CD4-positive, alpha-beta T cell treated with Interleukin-4 for 1 hour (primary cell): ENCODE measurements at places on chromosomes 2 and 18.

DNA sequence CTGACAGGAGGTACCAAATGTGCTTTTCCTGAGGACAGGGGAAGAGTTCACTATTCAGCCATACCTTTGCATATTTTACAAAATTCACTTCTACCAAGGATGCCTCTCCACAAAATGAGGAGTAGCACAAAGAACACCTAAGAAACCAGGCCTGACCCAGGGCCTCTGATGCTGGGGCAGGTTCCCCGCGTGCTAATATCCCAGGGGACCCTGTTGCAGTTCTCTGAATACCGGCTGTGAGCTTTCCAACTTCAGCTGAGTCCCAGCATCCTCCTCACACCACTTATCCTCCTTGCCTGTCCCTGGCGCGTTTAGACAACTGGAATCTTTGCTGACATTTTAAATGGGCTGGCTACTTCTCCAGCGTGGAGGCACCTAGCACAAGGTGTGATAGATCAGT is 142.3 kb downstream of the BCL2 start:
- no peak for DNase-seq

DNA sequence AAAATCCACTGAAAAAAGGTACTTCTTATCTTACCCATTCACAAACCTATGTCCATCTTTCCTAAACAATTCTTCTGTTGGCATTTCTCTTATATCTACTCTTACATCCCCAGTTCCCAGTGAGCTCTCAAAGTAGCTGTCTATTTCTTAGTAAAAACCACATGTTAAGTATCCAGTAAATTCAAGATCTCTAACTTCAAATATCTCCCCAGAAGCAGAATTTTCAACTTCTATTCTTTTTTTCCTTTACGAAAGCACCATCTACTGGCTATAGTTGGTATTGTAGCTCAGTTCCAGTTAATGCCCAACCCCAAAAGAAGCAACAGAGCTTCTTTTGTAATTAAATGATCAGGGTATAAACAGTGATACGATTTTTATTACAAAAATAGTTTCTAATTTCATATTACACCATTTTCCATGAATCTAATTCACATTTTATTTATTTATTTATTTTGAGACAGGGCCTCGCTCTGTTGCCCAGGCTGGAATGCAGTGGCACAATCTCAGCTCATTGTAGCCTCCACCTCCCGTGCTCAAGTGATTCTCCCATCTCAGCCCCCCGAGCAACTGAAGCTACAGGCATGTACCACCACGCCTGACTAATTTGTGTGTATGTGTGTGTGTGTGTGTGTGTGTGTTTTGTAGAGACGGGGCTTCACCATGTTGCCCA is 28.5 kb downstream of the HRH4 start:
- peak; percentile 51 for DNase-seq

DNA sequence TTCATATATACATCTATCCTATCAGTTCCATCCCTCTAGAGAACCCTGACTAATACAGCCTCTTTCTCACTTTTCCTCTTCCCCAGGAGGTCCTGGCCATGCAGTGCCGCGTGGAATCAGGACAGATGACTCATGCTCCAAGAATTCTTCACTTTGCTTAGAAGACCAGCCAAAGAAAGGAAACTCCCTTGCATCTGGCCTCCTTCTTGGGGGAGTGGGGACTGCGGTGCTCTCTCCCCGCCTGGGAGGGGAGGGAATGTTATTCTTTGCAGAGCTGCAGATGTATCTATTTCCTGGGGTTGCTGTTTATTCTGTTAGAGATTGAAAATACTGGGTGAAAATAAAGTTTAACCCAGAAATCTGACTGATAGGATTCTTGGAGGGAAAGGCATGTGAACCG is 111.5 kb upstream of the SH3BP4 start:
- no peak for DNase-seq

GRCh38 chr2:10717628-10718027 is 3.8 kb upstream of the ATP6V1C2 start:
- DNase-seq, result no peak

- DNase-seq, result no peak
Observed at GRCh38 chr2:71516253-71516888, 63.0 kb downstream of the DYSF start.

DNA sequence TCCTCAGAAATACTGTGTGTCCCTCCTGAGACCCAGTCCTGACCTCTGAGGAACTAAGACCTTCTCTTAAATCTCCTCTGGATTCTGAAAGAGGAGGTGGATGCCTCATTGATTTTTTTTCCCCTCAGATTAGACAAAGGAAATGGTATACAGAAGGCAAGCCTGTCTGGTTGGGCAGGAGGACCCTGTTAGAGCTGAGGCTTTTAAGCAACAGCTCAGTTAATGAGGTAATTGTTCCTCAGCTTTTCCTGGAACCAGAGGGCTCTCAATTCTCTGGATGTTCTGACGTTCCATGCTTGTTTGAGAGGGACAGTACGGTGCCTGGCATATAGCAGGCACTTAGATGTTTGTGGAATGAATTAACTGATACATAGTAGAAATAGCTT is 61.7 kb upstream of the MCFD2 start:
- DNase-seq, result no peak

DNA sequence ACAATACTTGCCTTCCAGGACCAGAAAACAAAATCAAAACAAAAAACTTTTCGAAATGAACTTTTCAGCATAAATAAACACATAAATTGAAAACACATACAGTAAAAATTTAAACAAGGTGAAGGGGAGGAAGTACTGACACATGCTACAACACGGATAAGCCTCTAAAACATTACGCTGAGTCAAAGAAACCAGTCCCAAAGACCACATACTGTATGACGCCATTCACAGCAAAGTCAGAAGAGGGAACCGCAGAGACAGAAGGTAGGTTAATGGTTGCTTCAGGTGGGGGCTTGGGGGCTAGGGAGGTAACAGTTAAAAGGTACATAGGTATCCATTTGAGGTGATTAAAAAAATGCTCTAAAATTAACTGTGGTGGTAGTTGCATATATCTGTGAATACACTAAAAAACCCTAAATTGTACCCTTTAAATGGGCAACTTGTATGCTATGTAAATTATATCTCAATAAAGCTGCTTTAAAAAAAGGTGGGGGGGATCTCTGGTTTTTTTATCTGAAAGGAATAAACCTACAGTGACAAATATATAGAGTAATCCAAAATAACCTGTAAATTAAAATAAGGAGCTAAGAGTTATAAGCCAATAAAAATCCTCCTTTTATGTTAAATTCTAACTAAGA is 7.1 kb downstream of the COX7A2L start:
- no peak for DNase-seq

DNA sequence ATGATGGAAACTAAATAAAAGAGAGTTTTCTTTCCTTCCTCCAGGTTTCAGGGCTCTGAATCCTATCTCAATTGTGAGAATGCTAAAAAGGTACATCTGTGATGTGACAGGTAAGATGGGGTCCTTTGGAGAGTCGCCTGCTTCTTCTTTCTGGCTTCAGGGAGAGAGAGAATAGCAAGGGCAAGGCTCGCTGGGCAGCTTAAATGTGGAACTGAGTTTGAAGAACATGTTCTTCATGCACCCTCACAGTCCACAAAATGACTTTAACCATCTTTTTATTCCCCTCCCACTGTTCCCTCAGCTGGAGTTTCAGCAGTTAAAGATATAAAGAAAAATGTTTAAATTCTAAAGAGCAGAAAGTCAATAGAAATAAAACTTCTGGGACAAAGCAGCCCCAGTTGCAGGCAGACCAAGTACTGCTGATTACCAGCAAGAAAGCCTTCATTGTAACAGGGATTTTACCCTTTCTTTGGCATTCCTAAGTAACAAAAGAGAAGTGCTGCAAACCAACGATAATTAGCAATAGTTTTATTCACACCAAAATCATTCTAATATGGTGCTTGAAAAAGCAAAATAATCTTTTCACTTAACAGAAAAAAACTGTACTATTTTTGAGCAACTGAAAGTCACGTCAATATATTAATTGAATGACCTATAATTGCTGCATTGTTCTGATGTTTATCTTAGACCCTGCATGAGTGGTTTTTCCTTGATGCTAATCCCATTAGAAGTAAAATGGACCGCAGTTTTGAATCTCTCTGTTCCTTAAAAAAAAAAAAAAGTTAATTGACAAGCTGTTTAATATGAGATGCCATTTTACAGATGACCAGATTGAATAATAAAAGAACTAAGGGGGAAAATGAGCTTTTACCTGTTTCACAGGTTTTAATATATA is 61.5 kb downstream of the LRP2 start:
- DNase-seq, result no peak

- no peak for DNase-seq
Observed at GRCh38 chr18:29449424-29449823, 1272.5 kb upstream of the CDH2 start.

GRCh38 chr2:160270571-160271113 is 70.6 kb upstream of the ITGB6 start:
- DNase-seq, result no peak

DNA sequence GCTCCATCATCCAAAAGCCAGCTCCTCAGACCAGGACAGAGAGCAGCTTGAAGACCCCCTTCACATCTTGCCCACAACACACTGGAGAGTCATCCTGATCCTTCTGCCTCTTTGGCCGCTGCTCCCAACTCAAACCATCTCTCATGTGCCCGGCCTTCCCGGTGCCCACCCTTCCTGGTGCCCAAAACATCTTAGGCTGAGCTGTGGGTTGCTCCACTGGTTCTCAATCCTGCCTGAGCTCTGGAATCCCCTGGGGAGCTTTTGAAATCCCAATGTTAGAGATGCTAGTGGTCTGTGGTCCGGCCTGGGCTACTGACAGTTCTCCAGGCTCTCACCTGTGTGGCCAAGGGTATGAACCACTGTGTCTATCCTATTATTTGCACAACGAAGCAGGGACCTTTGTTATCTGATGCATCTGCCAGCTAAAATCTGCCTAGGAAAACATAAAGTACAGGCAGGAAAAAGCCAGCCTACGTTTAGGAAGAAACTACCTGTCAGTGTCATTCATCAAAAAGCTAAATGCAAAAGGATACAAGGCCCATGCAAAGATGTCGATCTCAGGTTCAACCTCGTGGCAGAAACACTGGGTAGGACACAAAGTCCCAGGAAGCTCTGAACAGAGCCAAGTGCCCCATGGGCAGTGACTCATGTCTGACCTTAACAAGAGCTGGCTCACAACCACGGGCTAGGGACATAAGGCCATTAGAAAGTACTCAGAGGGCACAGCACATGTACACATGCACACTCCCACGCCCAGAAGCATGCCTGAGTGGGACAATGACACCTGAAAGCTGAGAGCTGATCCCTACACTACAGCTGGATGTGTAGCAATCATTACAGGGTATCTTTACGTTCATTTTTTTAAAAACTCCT is 30.8 kb downstream of the TBC1D8 start:
- DNase-seq, result no peak
